ENCODE measurements at places on chromosomes 16 and 17. TPM values are rescaled to one million over a fixed set of nuclear protein-coding genes. Genes with fewer than 3 reads are reported as not detected.

The ADORA2B gene
- 33.4 TPM for total RNA-seq

The C17orf50 gene
- not detected for total RNA-seq

The RGS11 gene
- total RNA-seq: 5.4 TPM

The CCL4L2 gene
- 5.2 TPM for total RNA-seq

The PDXDC1 gene
- total RNA-seq: 59.2 TPM

The KRTAP9-4 gene
- total RNA-seq: not detected

The CNEP1R1 gene
- total RNA-seq: 20.4 TPM

The TANGO6 gene
- 21.9 TPM for total RNA-seq

The RTN4RL1 gene
- 3.7 TPM for total RNA-seq

The TPSD1 gene
- total RNA-seq: 7.1 TPM

The HLF gene
- total RNA-seq: 14.7 TPM

The GPR142 gene
- total RNA-seq: 0.98 TPM

The STX4 gene
- total RNA-seq: 42.5 TPM

The PIPOX gene
- 1.7 TPM for total RNA-seq

The TMEM204 gene
- total RNA-seq: 33.1 TPM

The CFAP20 gene
- 72.7 TPM for total RNA-seq

The EVI2A gene
- 0.98 TPM for total RNA-seq

The CHD9NB gene
- not detected for total RNA-seq

The ACSM5 gene
- 2.9 TPM for total RNA-seq
